ENCODE measurements at places on chromosomes 7 and 10. TPM values are rescaled to one million over a fixed set of nuclear protein-coding genes. Genes with fewer than 3 reads are reported as not detected.

The SPRN gene
- 0.13 TPM for total RNA-seq

The DPP6 gene
- total RNA-seq, result not detected

The LIPN gene
- total RNA-seq, result not detected

The ZNF438 gene
- total RNA-seq, result 11.2 TPM

DNA sequence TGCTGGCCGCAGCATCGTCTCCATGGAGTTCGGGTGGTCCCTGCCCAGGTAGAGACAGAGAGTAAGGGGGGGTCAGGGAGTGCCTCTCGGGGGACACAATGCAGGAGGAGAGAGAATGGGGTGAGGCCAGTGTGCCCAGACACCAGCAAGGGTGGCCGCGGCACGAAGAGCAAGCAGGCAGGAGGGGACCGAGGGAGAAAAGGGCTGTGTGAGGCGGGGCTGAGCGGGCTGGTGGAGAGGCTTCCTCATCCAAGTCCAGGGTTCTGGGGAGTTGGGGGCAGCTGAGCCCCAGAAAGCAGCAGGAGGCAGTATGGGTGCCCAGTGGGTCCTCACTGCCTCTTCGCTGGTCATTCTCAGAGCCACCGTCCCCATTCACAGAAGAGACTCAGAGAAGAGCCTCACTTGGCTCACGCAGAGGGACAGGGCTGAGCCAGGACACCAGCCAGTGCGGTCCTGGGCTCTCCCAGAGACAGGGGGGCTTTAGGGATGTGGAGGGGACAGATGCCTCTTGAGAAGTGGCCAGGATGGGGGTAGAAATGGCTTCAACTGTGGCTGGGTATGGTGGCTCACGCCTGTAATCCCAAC, 78.9 kb downstream of the MICALL2 start:
- no peak for DNase-seq

GRCh38 chr7:29135846-29136245, 10.5 kb downstream of the CPVL start:
- no peak for DNase-seq

DNA sequence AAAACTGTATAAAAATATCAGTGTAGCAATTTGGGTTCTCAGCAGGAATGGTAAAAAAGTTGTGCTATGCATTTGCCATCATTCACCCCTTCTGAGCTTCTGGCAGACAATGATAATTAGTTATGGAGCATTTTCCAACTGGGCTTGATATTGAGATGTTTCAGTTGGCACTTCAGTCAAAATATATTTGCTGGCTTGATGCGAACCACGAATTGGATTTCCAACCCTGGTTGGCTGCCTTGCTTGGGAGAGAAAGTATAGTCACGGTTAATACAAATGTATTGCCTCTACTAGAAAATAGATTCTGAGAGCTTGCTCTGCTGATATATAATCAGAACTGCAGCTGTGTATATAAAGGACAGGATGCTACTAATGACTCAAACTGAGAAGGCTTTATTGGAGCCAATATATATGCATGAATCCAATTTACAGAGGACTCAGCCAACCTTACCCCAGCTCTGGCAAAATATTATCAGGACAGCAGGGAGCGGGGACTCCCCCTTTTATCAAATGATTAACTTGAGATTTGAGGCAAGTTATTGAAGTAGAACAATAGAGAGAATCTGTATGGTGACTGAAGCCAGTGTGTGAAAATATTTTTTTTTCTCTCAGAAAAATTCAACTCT, 219.8 kb upstream of the SMIM30 start:
- DNase-seq, result no peak

DNA sequence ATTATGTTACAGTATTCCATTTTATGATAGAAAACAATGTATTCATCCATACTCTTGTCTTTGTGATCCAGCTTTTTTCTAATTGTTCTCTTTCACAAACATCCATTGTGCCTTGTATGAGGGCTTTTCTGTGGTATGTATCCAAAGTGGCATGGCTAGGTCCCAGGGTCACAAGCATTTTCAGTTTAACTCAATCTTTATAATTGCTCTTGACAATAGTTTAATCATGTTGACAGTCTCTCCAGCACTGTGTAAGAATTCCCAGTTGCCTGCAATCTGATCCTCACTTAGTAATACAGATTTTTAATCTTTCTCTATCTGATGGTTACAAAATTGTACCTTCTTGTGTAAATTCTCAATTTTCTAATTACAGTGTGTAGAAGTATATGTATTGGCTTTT, 533.4 kb downstream of the NEBL start:
- DNase-seq, result no peak

- no peak for DNase-seq
These were observed 294.2 kb upstream of the ZMIZ1 start for GRCh38 chr10:78774614-78774998.

- no peak for DNase-seq
These were observed 187.9 kb upstream of the IMMP2L start for GRCh38 chr7:111750228-111750627.

DNA sequence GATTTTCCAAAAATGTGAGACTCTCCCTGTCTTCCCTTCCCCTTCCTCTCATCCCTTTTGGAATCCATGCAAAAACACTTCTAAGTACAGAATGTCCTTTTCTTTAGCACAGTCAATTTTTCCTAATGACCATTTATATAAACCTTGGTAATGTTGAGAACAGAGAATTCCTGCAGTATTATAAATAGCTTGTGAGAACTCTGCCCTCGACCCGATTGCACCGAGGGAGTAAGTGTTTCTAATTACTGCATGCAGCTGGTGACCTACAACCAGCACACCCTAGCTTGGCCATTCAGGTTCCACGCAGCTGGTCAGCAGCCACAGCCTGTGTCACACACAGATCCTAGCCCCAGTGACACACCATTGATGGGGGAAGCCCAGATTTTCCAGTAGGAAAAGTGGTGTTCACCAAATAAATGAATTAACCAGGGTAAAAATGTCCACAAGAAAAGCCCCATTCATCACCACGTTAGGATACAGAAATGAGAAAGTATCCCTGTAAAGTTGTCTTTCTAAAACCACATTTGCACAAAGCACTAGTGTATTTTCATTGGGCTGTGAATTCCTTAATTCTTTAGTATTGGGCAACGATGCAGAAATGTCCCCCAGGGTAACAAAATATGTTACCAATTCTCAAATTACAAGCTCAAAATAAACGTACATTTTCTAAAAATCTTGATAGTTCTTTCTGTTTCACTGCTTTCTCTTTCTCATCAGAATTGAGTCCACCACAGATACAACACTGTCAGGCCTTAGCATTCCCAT, 499.0 kb upstream of the KLF6 start:
- no peak for DNase-seq

GRCh38 chr10:5679606-5680005, 5.0 kb upstream of the TASOR2 start:
- DNase-seq, result no peak

DNA sequence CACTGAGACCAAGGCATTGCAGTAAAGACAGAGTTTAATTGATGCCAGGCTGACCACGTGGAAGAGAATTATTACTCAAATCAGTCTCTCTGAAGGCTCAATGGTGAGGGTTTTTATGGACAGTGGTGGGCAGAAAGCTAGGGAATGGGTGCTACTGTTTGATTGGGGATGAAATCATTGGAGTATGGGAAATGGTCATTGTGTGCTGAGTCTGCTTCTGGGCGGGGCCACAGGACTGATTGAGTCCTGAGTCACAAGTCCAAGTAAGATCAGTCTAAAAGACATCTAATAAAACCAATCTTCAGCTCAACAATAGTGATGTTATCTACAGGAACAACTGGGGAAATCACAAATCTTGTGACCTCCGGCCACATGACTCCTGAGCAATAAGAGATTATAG, 868.4 kb downstream of the SORCS3 start:
- no peak for DNase-seq

Measured in endothelial cell of umbilical vein (primary cell).